NCI-H748 treated with DMSO at 0.1 percent for 48 hours (cell line): ENCODE measurements at places on chromosomes 2 and 18.

DNA sequence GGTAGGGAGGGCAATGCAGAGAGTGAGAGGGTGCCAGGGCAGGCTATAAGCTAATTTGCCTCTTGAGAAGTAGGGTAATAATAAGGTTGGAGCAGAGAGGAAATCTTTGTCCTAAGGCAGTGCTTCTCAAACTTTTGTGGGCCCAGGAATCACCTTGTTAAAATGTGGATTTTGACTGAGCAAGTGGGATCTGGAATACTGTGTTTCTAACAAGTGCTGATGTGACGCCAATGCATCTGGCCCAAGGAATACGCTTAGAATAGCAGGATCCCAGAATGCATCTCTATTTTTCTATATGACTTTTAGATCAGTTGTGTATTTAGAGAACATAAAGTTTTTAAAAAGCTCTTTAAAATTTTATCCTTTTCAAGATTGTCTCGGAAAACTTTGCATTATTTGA lies 29.7 kb upstream of the GTF2A1L start:
- DNase-seq: no peak

- DNase-seq: no peak
Measured at GRCh38 chr2:179580378-179581146, 280.9 kb downstream of the ZNF385B start.

DNA sequence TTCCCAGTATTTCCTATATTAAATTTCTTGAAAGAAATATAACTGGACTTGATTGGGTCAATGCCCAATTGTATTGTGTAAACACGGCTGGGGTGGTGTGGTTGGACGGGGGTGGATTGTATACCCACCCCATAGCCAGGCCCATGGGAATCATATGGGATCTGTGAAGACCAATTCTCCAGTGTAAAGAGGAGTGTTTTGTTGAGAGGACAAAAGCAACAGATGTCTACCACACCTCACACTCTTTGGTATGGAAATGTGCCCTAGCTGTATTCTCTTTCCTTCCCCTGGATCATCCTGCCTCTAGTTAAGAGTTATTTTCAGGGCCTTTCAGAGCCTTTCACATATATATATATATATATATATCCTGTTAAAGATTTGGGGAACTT lies 57.5 kb upstream of the TGIF1 start:
- DNase-seq: no peak

DNA sequence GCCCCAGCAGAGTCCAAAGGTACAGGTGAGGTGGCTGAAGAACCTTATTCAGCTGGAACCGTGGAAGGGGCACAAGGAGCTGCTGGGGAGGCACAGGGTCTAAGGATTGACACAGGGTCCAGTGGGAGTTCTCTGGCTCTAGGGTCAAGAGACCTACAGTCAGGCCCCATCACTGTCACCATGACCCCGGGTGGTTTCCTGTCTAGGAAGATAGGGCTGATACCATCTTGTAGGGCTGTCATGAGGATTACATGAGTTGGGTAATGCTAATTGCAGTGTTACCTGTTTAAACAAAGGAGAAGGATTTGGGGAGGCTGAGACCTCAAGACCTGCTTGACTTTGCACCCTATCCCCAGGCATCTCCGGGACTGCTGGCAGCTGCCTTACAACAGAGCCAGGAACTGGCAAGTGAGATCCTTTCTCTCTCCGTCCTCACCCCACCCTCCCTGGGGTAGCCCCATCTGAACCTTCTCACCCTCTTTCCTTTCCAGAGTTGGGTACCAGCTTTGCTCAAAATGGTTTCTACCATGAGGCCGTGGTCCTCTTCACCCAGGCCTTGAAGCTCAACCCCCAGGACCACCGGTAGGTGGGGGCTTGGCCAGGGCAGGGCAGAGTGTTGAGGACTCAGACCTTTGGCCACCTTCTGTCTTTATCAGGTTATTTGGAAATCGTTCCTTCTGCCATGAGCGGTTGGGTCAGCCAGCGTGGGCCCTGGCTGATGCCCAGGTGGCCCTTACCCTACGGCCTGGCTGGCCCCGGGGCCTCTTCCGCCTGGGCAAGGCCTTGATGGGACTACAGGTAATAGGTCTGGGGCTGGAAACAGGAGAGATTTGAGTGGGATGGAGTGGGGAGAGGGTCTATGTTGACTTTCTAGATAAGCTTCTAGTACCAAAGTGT lies 7.5 kb downstream of the LBX2 start:
- DNase-seq: no peak

GRCh38 chr2:146982393-146982846 lies 862.4 kb upstream of the ACVR2A start:
- no peak for DNase-seq

DNA sequence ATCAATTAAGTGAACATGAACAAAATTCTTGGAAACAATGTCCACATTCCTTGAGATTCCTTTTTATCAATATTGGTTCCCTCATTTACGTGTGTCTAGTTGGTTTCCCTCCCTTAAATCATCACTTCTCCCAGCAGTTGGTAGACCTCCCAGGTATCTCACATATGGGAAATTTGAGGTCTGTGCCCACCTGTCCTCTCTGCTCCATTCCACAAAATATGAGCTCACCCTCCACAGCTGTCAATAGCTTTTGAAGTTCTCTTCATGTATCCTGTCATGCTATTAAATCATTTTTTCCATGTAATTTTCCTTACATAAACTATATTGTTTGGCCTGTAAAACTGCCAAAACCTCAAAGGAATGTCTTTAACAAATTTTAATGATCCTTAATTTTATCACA lies 992.2 kb upstream of the ACVR2A start:
- no peak for DNase-seq
